GM23338 (cell line): ENCODE measurements at places on chromosomes 13 and 19. TPM values are rescaled to one million over a fixed set of nuclear protein-coding genes. Genes with fewer than 3 reads are reported as not detected.

GEMIN7 gene
- total RNA-seq, result 49.6 and 52.6 TPM in 2 replicates

COQ8B gene
- total RNA-seq, result 42.6 and 59.6 TPM in 2 replicates

PLPP2 gene
- 75.8 and 82.6 TPM in 2 replicates for total RNA-seq

CBLC gene
- total RNA-seq, result 27.1 and 29.3 TPM in 2 replicates

ATP4B gene
- total RNA-seq, result not detected in 2 replicates

EID2B gene
- total RNA-seq, result 2.5 and 4.7 TPM in 2 replicates

MATK gene
- total RNA-seq, result 21.4 and 30.3 TPM in 2 replicates

LGALS14 gene
- not detected in 2 replicates for total RNA-seq

ZNF627 gene
- total RNA-seq, result 12.9 and 15.4 TPM in 2 replicates

LILRB3 gene
- not detected in 2 replicates for total RNA-seq

ZNF699 gene
- 3.3 and 11.8 TPM in 2 replicates for total RNA-seq

NKG7 gene
- not detected in 2 replicates for total RNA-seq

DNA sequence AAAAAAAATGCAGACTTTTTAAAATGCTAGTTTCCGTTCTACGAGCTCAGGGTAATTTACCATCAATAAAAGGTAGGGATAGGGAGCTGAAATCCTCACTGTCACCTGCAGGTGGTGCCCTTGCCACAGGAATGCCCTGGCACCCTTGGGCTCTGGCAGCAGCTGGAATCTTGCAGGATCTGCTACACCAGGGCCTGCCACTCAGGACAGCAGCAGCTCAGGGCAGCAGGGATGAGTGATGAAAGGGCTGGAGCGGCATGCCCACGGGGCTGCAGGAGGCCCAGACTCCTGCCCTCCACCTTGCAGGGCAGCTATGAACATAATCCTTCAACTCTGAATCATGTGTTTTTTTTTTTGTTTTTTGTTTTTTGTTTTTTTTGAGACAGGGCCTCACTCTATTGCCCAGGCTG is 54.0 kb downstream of the GNG7 start:
- no peaks in the 10 kb centered on the region for H3K27me3 ChIP-seq
- H3K36me3 ChIP-seq, result no peaks in the 10 kb centered on the region
- peaks cover under 1% of the 10 kb centered on the region; the same call in 1 of the 2 replicates for H3K4me1 ChIP-seq
- peak; percentile 86 for DNase-seq
- no peak overlapping the region for H3K27ac ChIP-seq

DNA sequence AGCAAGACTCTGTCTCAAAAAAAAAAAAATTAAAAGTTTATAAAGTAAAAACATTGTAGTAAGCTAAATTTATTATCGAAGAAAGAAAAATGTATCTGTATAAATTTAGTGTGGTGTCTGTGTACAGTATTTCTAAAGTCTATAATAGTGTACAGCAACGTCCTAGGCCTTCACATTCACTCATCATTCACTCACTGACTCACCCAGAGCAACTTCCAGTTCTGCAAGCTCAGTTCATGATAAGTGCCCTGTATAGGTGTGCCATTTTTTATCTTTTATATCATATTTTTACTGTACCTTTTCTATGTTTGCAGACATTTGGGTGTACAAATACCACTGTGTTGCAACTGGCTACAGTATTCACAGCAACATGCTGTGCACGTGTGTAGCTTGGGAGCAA is 118.1 kb downstream of the TNFRSF19 start:
- no peak overlapping the region for H3K27ac ChIP-seq
- H3K4me1 ChIP-seq, result no peaks in the 10 kb centered on the region
- H3K4me3 ChIP-seq, result no peak overlapping the region
- H3K36me3 ChIP-seq, result no peaks in the 10 kb centered on the region; the same call in 1 of the 2 replicates
- no peaks in the 10 kb centered on the region for H3K27me3 ChIP-seq
- no peak for DNase-seq

DNA sequence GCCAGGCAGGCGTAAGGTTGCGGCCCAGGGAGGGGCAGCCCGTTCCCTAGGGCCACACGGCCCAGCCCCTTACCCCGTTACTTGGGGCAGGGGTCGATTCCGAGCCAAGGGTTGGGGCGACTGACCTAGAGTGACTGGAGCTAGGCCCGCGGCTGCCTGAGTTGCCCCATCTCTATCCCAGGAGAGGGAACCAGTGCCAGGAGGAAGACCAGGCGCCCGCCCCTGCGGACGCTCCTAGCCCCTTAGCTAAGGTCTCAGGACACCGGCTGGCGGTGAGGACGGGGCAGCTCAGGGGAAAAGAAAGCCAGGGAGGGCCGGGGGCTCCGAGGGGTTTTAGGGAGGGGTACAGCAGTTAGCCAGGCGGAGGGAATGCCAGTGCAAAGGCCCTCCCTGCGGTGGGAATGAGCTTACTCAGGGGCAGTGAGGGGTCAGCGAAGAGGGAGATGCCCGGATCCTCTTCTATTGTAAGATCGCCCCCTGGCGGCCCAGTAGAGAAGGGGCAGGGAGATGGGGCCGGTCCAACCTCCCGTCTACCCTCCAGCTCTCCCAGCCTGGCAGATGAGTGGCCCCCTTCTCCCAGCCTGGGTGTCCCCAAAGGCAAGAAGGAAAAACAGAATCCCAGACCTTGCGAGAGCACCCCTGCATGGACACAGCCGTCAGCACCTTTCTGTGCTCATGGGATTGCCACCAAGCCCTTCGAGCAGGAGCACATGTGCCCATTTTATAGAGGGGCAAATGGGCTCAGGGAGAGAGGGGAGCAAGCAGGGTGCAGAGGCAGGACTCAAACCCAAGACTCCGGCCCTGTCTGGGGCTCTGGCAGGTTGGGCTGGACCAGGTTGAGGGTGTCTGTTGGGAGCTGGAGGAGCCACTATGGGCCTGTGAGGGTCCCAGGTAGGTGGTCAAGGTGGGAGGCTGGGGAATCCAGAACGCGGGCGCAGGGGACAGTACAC is 16.3 kb downstream of the CILP2 start:
- H3K4me1 ChIP-seq, result no peaks in the 10 kb centered on the region; the same call in 1 of the 2 replicates
- H3K27ac ChIP-seq, result no peak overlapping the region
- no peaks in the 10 kb centered on the region for H3K27me3 ChIP-seq
- H3K4me3 ChIP-seq, result no peak overlapping the region
- DNase-seq, result peak; percentile 84

- H3K4me3 ChIP-seq, result peak overlapping the region; percentile 75
- H3K27me3 ChIP-seq, result peaks cover 19% of the 10 kb centered on the region
These were observed 967 bp downstream of the DBP start for GRCh38 chr19:48635966-48636858.

DNA sequence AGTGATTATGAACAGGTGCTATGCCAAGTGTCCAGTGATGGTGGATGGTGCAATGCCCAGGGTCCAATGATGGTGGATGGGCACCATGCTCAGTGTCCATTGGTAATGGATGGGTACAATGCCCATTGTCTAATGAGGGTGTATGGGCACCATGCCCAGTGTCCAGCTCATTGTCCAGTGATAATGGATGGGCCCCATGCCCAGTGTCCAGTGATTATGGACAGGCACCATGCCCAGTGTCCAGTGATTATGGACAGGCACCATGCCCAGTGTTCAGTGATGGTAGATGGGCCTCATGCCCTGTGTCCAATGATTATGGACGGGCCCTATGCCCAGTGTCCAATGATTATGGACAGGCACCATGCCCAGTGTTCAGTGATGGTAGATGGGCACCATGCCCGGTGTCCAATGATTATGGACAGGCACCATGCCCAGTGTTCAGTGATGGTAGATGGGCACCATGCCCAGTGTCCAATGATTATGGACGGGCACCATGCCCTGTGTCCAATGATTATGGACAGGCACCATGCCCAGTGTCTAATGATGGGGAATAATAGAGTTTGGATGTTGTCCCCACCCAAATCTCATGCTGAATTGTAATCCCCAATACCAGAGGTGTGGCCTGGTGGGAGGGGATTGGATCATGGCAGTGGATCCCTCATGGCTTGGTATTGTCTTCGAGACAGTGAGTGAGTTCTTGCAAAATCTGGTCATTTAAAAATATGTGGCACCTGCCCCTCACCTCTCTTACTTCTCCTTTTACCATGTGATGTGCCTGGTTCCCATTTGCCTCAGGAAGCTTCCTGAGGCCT is 87.8 kb downstream of the ANKRD10 start:
- H3K36me3 ChIP-seq, result no peaks in the 10 kb centered on the region; the same call in 1 of the 2 replicates
- no peak overlapping the region for H3K27ac ChIP-seq
- no peak for DNase-seq
- no peaks in the 10 kb centered on the region for H3K27me3 ChIP-seq
- H3K4me3 ChIP-seq, result no peak overlapping the region
- H3K4me1 ChIP-seq, result no peaks in the 10 kb centered on the region

- H3K4me1 ChIP-seq, result peaks cover 23% of the 10 kb centered on the region
- peak overlapping the region; percentile 79 for H3K27ac ChIP-seq
- no peaks in the 10 kb centered on the region; the same call in 1 of the 2 replicates for H3K36me3 ChIP-seq
- H3K27me3 ChIP-seq, result no peaks in the 10 kb centered on the region
- H3K4me3 ChIP-seq, result peak overlapping the region; percentile 76
These were observed 2.6 kb upstream of the SPACA6 start for GRCh38 chr19:51690454-51691073.

- no peaks in the 10 kb centered on the region for H3K36me3 ChIP-seq
- no peak overlapping the region for H3K4me3 ChIP-seq
- peaks cover 72% of the 10 kb centered on the region for H3K27me3 ChIP-seq
- H3K27ac ChIP-seq, result no peak overlapping the region
- DNase-seq, result no peak
- peaks cover 23% of the 10 kb centered on the region for H3K4me1 ChIP-seq
These were observed 16.7 kb downstream of the GSX1 start for GRCh38 chr13:27808851-27809550.

- no peak overlapping the region for H3K27ac ChIP-seq
- H3K4me3 ChIP-seq, result no peak overlapping the region
- no peak for DNase-seq
- H3K36me3 ChIP-seq, result no peaks in the 10 kb centered on the region
- H3K4me1 ChIP-seq, result no peaks in the 10 kb centered on the region
- H3K27me3 ChIP-seq, result no peaks in the 10 kb centered on the region
These were observed 758.9 kb downstream of the LIG4 start for GRCh38 chr13:107456431-107456830.

- no peaks in the 10 kb centered on the region for H3K36me3 ChIP-seq
- peaks cover 18% of the 10 kb centered on the region for H3K27me3 ChIP-seq
- H3K4me1 ChIP-seq, result peaks cover 34% of the 10 kb centered on the region
- DNase-seq, result no peak
- no peak overlapping the region for H3K27ac ChIP-seq
These were observed 5.6 kb downstream of the ATP8A2 start for GRCh38 chr13:25377244-25377962.

GRCh38 chr19:9474975-9475374 is 23.4 kb downstream of the ZNF560 start:
- H3K27me3 ChIP-seq, result no peaks in the 10 kb centered on the region
- H3K4me1 ChIP-seq, result no peaks in the 10 kb centered on the region
- H3K27ac ChIP-seq, result no peak overlapping the region
- no peak for DNase-seq

DNA sequence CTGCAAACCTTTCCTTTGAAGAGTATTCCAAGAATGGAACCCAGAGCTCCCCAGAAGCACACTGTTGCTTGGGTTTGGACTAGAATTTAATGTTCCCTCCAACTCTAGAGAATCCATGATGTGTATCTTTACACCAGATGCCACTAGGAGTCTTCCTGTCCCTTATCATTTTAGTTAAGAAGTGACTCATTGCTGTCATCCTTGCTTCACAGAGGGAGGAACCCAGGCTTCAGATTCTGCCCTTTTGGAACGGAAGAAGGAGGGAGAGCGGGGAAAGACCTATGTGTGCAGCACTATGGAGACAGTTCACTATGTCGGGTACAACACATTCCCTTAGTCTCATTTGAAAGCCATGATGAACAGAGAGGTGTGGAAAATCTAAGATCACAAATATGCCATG is 2.1 kb upstream of the ATP12A start:
- H3K27ac ChIP-seq, result no peak overlapping the region
- DNase-seq, result no peak
- no peak overlapping the region for H3K4me3 ChIP-seq
- peaks cover 35% of the 10 kb centered on the region for H3K27me3 ChIP-seq
- no peaks in the 10 kb centered on the region for H3K36me3 ChIP-seq

- peaks cover 5% of the 10 kb centered on the region for H3K4me1 ChIP-seq
- H3K27ac ChIP-seq, result no peak overlapping the region
- DNase-seq, result no peak
- peaks cover 28% of the 10 kb centered on the region; the same call in 1 of the 2 replicates for H3K36me3 ChIP-seq
- H3K4me3 ChIP-seq, result no peak overlapping the region
These were observed 6.1 kb downstream of the ATP13A1 start for GRCh38 chr19:19657397-19657783.

DNA sequence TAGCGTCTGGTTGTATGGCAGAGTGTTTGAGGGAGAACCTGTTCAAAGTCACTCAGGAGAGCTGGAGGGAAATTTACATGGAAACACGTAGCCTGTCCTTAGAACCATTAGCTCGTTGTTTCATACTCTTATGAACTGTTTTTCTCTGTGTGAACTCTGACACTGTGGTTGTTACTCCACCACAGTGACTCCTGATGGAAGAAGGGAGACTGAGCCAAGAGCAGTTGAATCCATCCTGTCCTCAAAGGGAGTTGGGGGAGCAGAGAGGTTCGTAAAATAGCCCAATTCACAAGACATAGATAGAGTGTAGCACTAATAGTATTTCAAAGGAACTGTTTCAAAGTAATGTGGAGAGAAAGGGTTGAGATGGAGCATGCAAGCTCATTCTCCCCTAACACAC is 964.8 kb downstream of the PCDH9 start:
- DNase-seq, result no peak
- H3K36me3 ChIP-seq, result no peaks in the 10 kb centered on the region
- no peaks in the 10 kb centered on the region for H3K4me1 ChIP-seq
- no peaks in the 10 kb centered on the region for H3K27me3 ChIP-seq

DNA sequence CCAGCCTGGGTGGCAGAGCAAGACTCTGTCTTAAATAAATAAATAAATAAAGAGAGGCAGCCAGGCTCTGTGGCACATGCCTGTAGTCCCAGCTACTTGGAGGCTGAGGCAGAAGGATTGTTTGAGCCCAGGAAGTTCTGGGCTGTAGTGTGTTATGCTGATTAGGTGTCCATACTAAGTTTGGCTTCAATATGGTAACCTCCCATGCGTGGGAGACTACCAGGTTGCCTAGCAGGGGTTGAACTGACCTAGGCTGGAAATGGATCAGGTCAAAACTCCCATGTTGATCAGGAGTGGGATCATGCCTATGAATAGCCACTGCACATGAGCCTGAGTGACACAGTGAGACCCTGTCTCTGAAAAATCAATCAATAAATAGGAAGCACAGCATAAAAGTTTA is 4.0 kb upstream of the SNRNP70 start:
- H3K36me3 ChIP-seq, result no peaks in the 10 kb centered on the region
- no peak for DNase-seq
- H3K27ac ChIP-seq, result no peak overlapping the region
- H3K27me3 ChIP-seq, result 0 out of 2 replicates have a peak, but pooled peaks cover 3% of the 10 kb centered on the region

DNA sequence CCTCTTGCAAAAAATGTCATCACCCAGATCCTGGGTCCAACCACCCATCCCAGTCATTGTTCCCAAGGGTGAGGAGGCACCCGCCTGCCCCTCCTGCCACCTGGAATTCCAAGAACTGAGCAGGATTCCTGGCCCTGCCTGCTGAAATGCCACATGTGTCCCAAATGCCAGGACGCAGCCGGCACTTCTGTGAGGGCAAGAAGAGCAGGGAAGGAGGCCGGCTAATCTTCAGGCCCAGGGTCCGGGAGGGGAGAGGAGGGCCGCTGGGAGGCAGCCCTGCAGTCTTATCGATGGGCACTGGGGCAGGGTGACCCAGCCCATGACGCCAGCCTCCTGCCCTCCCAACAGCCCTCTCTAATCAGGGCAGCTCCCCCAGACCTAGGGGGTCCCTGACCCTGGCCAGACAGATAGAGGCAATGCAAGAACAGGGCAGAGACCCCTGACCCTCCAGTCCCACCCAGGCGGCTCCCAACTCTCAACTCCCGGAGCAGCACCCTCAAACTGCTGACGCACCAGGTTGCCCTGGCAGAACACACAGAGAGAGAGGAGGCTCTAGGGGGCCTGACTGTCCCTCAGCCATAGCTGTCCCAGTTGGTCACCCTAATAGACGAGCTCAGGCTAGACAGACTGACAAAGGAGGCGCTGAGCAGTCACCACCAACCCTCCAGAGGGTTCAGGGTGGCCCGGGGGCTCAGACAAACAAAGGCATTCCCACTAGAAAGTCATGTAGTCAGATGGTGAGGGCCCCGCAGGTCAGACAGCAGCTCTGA is 1.5 kb downstream of the MFSD12 start:
- H3K27me3 ChIP-seq, result peaks cover 10% of the 10 kb centered on the region; the same call in 1 of the 2 replicates
- no peak overlapping the region for H3K27ac ChIP-seq
- H3K4me1 ChIP-seq, result no peaks in the 10 kb centered on the region; the same call in 1 of the 2 replicates
- H3K36me3 ChIP-seq, result no peaks in the 10 kb centered on the region
- no peak for DNase-seq
